ENCODE measurements at places on chromosomes 4 and X. TPM values are rescaled to one million over a fixed set of nuclear protein-coding genes. Genes with fewer than 3 reads are reported as not detected.

Gene PRRG3
- polyA plus RNA-seq, result 1.3 TPM

Gene CT45A10
- not detected for polyA plus RNA-seq

Gene KIAA1210
- 0.06 TPM for polyA plus RNA-seq

Gene AFF2
- polyA plus RNA-seq, result 0.24 TPM

DNA sequence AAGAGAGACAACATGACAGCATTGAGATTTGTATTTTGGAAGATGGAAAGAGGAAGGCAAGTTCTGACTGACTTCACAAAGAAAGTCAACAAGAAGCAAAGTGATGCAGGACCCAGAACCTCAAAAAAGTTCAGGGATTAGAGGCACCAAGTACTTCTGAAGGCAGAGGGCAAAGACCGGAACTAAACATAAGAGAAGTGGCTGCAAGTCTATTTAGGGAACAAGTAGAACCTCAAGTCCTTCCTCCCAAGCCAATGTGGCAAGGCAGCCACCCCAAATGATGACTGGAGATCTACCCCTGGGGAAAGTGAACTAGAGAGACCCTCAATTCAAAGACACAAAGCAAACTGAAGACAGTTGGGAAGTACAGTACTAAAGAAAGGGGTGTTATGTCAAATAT lies 46.6 kb downstream of the SLC39A8 start:
- no peak for DNase-seq

Gene PPARGC1A
- 1.3 TPM for polyA plus RNA-seq

Gene EXOC1
- polyA plus RNA-seq, result 16.2 TPM

Gene BBS12
- 3.0 TPM for polyA plus RNA-seq

Gene CISD2
- polyA plus RNA-seq, result 19.2 TPM

DNA sequence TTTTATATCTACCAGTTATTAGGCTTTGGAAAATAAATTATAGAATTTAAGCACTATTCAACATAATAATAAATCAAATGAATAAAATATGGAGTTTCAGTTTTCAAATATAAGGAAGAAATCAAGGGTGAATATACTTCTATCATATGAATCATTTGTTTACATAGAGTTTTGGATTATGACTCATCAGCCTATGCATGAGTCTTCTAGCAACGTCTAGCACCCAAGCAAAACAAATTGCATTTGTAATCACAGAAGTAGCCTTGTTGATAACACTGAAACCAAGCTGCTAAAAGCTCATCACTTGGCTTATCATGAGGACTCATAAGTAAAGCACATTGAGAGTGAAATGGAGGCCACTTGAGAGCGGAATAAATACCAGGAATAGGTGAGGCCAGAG lies 434.6 kb downstream of the PCDH11X start:
- DNase-seq, result no peak

- DNase-seq, result no peak
Observed at GRCh38 chrX:45758738-45759397, 558.2 kb upstream of the DIPK2B start.

DNA sequence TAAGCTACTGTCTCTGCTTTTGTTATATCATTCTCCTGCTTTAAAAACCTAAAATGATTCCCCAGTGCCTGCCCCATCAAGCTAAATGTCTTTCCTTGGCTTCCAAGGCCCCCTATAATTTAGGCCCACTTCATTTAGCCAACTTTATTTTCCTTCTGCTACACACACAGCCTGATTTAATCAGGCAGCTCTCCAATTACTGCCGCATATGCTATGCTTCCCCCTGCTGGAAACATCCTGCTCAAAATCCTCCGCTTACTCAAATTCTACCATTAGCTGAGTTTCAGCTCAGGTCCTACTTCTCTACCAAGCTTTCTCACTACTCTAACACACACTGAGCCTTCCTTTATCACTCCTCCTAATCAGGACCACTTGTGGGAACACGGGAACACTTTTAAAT lies 17.0 kb downstream of the LAMP2 start:
- DNase-seq, result no peak

- DNase-seq, result no peak
Observed at GRCh38 chr4:6198278-6198677, 2.1 kb downstream of the JAKMIP1 start.

DNA sequence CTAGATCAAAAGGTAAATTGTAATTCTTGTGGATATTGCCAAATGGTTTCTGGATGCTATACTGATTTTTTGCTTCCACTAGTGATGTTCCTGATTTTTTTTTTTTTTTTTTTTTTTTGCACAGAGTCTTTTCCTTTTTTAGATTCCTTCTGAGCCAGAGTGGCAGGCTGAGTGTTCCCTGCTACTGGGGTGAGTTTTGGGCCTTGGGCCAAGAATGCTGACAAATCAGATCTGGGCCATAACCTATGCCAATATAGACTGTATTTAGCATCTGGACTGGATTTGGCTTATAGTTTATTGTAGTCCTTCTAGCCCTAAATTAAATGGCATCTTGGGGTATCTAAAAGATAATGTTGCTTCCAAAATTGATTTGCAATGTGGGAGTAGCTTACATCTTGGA lies 52.8 kb downstream of the REPS2 start:
- no peak for DNase-seq

- DNase-seq, result no peak
Observed at GRCh38 chr4:117549524-117549923, 464.1 kb upstream of the TRAM1L1 start.

DNA sequence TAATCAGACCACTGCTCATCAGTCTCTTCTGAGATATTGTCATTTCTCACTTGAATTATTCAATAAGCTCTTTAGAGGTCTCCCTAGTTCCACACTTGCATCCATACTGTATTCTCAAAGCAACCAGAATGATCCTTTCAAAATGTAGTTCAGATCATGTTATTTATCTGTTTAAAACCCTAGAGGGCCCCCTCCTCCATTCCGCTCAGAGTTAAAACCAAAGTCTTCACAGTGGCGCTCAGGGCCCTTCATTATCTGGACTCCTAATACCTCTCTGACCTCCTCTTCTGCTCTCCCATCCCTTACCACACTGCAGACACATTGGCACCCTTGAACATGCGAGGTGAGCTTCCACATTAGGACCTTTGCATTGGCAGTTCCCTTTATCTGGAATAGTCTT lies 32.7 kb upstream of the HPGDS start:
- DNase-seq, result no peak

DNA sequence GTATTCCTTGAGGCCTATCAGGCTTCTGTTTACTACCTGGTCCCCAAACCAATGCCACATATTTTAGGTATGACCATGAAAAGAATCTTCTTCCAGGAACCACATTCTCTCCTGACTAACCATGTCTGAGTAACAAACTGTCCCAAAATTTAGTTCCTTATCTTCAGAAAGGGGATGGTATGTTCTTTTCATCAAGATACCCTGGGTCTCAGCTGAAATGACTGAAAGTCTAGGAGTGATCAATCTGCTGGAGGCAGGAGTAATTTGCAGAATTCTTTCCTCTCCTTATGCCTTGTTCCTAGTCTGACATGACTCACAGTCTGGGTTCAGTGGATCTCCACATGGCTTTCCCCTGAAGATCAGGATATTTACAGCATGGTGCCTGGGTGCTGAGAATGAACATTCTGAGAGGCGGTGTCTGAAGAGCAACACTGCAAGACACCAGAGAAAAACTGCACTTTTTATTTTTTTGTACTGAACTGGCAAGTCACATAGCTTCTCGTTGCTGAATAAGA lies 665.5 kb downstream of the TLL1 start:
- DNase-seq, result no peak

- no peak for DNase-seq
Observed at GRCh38 chr4:8578717-8579116, 1.5 kb upstream of the GPR78 start.

GRCh38 chr4:167419468-167420140 lies 185.3 kb upstream of the SPOCK3 start:
- no peak for DNase-seq

- no peak for DNase-seq
Observed at GRCh38 chrX:924017-924416, 288.4 kb downstream of the CRLF2 start.

Gene PABPC4L
- 1.6 TPM for polyA plus RNA-seq

- DNase-seq, result no peak
Observed at GRCh38 chr4:126937846-126938422, 694.8 kb upstream of the INTU start.

GRCh38 chrX:11352296-11352741 lies 59.1 kb downstream of the AMELX start:
- DNase-seq, result no peak

Gene HMGN5
- 14.5 TPM for polyA plus RNA-seq

- DNase-seq, result no peak
Observed at GRCh38 chr4:89357340-89357739, 49.7 kb upstream of the GPRIN3 start.

DNA sequence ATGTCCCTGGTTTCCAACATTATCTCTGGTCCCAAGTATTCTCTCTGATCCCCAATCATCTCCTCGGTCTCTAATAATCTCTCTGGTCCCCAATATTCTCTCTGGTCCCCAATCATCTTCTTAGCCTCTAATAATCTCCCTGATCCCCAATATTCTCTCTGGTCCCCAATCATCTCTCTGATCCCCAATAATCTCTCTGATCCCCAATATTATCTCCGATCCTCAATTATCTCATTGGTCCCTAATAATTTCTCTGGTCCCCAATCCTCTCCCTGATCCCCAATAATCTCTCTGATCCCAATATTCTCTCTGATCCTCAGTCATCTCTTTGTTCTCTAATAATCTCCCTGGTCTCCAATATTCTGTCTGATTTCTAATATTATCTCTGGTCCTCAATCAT lies 16.6 kb downstream of the P2RY8 start:
- DNase-seq, result no peak

- DNase-seq, result no peak
Observed at GRCh38 chr4:122814426-122814825, 12.2 kb upstream of the FGF2 start.

GRCh38 chrX:23888887-23889501 lies 18.7 kb downstream of the APOO start:
- no peak for DNase-seq

Gene SLC10A6
- polyA plus RNA-seq, result 1.2 TPM

Gene XPNPEP2
- 9.9 TPM for polyA plus RNA-seq

- no peak for DNase-seq
Observed at GRCh38 chrX:151793886-151794285, 59.3 kb downstream of the CNGA2 start.

Gene TMPRSS11A
- polyA plus RNA-seq, result not detected

- DNase-seq, result no peak
Observed at GRCh38 chr4:38002451-38003071, 42.4 kb downstream of the PTTG2 start.

DNA sequence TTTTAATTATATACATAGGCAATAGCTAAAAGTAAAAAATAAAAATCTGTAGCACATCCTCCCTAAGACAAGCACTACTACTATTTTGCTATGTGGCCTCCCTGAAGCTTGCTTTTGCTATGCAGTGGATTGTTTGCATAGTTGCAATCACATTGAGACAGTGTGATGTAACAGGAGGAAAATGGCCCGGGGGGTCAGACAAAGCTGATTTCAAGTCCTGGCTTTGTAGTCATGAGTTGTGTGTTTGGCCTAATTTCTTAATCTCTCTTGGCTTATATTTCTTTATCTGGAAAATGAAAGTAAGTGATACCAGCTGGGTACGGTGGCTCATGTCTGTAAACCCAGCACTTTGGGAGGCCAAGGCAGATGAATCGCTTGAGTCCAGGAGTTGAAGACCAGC lies 166.6 kb downstream of the LHFPL1 start:
- DNase-seq, result no peak

- DNase-seq, result no peak
Observed at GRCh38 chr4:118845552-118846050, 9.7 kb upstream of the SEC24D start.

- no peak for DNase-seq
Observed at GRCh38 chr4:91198951-91199350, 1071.8 kb downstream of the CCSER1 start.

- no peak for DNase-seq
Observed at GRCh38 chr4:86472377-86473019, 112.6 kb upstream of the MAPK10 start.

GRCh38 chr4:182894681-182895275 lies 22.4 kb downstream of the DCTD start:
- DNase-seq, result no peak

Gene RFC1
- polyA plus RNA-seq, result 24.2 TPM
